HS-5 (cell line): ENCODE measurements at places on chromosomes 7 and 10.

GRCh38 chr7:98619450-98620321 lies 2.6 kb downstream of the NPTX2 start:
- DNase-seq, result no peak

- no peak for DNase-seq
Measured at GRCh38 chr7:22672846-22673680, 53.9 kb upstream of the IL6 start.

- no peak for DNase-seq
Measured at GRCh38 chr7:151289891-151290290, 41.4 kb upstream of the SMARCD3 start.

DNA sequence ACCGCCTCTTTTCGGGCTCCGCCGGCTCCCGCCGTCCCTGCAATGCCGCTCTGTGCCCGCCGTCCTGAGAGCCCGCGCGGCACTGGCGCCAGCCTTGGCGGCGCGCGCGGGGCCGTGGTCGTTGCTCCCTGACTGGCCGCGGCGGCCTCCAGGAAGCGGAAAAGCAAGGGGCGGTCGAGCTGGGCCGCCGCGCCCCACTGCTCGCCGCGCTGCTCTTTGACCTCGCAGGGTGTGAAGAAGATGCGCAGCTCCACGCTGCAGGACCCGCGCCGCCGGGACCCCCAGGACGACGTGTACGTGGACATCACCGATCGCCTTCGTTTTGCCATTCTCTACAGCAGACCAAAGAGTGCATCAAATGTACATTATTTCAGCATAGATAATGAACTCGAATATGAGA lies at the start of gene CDC14C:
Gene CDC14C, plus strand, starts transcription at position 115 of the 400 bp plus-strand sequence. Its CDS starts 126 bp downstream, at position 241.
- DNase-seq, result no peak

GRCh38 chr7:44238116-44238695 lies 37.4 kb downstream of the YKT6 start:
- no peak for DNase-seq

GRCh38 chr10:130923596-130923995 lies 387.9 kb downstream of the TCERG1L start:
- no peak for DNase-seq

DNA sequence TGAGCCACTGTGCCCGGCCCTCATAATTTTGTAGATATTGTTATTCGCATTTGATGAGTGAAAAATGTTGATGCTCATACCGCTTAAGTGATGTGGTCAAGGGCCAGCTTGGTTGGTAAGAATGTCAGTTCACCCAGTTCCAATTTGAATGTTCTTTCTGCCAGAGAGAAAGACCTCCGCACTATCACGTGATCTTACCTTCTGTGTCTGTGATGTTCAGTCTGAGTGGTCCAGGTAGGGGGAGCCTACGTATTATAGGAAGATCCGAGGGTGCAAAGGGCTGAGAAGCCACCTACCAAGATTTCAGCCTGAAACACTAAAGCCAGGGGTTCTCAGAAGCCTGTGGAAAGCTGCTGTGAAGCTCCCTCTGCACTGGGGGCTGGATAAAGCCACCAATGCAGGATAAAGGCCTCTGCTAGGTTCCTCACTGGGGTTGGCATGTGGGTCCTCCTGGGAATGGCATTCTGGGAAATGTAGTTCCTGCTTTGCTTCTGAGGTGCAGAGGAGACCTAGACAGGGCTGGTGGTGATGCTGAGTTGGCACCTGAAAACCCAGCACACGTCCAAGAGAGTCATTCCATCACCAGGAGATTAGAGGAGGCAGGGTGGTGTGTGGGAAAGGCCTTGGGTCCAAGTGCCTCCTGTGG lies 64.7 kb upstream of the AOAH start:
- no peak for DNase-seq

GRCh38 chr7:125383324-125383723 lies 453.7 kb upstream of the POT1 start:
- no peak for DNase-seq

DNA sequence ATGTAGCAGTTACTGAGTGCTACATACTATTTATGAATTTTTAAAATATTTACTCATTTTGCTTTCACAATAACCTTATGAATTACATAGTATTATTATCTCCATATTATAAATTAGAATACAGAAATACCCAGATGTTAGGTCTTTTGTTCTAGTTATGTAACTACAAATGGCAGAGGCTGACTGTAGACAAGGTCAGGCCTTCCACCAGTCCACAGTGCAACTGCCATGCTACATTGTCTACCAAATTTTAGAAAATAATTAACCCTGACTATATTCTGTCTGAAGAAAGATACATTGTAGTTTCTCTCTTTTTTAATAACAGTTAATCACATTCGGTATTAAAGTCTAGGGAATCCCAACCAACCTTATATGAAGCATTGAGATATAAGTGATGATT lies 280.9 kb downstream of the MALRD1 start:
- DNase-seq, result no peak

- DNase-seq, result no peak
Measured at GRCh38 chr7:130154501-130155317, 50.5 kb downstream of the TMEM209 start.

- no peak for DNase-seq
Measured at GRCh38 chr7:6709808-6710207, 3.1 kb upstream of the ZNF12 start.

DNA sequence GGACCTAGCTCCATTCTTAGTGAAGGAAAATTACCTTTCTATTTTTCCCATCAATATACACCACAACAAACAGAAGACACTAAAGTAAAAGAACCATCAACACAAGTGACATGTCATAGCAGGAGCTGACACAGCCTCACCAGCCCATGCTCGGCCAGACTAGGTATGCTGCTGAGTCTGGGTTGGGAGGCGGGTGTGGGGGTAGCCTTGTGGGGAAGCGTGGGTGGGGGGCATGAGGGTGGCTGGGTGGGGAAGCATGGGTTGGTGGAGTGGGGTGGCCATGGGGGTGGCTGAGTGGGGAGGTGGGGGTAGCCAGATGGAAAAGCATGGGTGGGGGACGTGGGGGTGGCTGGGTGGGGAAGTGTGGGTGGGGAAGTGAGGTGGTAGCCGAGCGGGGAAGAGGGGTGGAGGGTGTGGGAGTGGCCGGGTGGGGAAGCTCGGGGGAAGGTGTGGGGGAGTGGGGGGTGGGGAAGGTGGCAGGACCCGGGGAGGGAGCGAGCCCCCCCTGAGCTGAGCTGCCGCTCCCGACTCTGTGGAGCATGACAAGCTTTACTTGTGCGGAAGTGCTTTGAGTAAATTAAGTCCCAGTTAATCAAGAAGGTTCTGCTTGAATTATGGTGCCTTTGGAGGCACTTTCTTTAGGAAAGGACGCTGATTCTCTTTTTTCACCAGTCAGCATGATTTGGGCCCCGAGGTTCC lies 294.6 kb upstream of the ZNF32 start:
- DNase-seq, result no peak

GRCh38 chr10:7606951-7607404 lies 59.8 kb downstream of the ITIH5 start:
- no peak for DNase-seq

GRCh38 chr7:55133630-55134358 lies 115.0 kb downstream of the EGFR start:
- peak; percentile 89 for DNase-seq

DNA sequence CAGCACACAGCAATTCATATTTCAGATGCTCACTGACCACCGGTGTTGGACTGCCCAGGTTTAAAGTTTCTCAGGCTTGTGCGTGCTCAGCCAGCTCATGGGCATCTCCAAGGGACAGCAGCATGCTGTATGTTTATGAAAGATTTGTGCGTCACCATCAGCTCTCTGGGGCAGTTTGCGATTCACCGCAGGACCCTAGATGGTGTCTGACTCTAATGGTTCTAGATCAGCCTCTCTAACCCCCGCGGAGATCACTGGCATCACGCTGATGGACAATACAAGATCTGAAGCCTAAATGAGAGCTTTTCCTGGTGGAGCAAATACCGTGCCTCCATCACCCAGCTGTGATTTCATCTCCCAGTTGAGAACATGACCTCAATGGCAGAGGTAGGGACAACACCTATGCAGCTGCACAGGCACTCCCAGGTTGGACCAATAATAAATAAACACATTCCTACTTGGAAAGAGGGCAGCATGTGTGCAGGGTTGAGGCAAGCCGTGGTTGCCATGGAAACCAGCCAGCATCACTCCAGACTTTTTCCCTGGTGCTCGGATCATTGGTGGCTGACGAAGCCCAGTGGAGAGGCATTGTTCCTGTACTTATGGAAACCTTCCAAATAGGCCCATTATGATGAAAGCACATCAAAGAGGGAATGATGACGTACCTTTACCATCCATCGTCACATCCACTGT lies 253.6 kb downstream of the KCNMA1 start:
- no peak for DNase-seq

DNA sequence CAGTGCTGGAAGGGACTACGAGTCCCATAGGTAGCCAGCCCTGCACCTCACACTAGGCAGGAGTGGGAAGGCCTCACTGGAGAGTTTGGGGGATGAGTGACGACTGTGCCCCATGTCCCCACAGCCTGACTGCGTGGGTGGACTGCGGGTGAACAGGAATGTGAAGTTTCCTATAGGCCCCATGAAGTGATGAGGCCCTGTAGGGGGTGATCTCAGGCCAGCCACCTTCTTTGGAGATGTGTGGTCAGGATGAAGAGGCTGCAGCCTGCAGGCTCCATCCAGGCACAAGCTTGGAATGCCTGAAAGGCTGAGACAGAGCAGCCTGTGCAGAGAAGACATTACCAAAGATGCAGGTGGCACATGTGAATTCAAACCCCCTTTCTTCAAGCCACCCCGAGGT lies 94.9 kb downstream of the CPXM2 start:
- DNase-seq, result no peak

DNA sequence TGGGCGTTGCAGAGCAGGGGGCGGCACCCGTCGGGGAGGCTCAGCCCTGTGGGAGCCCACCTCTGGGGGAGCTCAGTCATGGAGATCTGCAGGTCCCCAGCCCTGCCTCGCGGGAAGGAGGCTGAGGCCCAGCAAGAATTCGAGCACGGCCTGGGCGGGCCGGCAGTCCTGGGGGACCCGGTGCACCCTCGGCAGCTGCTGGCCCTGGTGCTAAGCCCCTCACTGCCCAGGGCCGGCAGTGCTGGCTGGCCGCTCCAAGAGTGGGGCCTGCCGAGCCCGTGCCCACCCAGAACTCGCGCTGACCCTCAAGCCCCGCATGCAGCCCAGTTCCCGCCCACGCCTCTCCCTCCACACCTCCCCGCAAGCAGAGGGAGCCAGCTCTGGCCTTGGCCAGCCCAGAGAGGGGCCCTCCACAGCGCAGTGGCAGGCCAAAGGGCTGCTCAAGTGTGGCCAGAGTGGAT lies 76.2 kb downstream of the TMEM26 start:
- no peak for DNase-seq

- DNase-seq, result no peak
Measured at GRCh38 chr7:129959471-129960203, 6.9 kb upstream of the UBE2H start.

DNA sequence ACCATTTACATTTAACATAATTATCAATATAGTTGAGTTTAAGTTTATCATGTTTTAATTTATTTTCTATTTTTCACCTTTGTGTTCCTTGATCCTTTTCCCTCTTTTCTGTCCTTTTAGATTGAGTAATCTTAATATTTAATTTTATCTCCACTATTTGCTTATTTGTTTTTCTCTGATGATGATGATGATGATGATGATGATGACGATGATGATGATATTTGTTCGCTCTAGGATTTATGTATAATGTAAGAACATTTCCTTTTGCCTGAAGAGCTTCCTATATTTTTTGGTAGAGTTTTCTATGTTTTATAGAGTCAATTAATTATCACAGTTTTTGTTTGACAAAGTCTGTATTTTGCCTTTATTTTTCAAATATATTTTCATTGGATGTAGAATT lies 104.2 kb downstream of the GLRX3 start:
- no peak for DNase-seq
